Muscle of leg (tissue), 16 donors: ENCODE measurements at places on chromosomes 2 and 18. TPM values are rescaled to one million over a fixed set of nuclear protein-coding genes. Genes with fewer than 3 reads are reported as not detected.
A peak's percentile ranks its signal among the peaks of the same experiment; 100 is the strongest.

TRAPPC12 gene
- polyA plus RNA-seq = 75.1 TPM

- DNase-seq = peak; percentile 43
Measured at GRCh38 chr2:149894760-149895159, 307.2 kb upstream of the MMADHC start.

- DNase-seq = peak; percentile 91
Measured at GRCh38 chr2:151983221-151983620, 115.6 kb downstream of the CACNB4 start.

GPR39 gene
- polyA plus RNA-seq = 0.14 TPM

GRCh38 chr2:6958616-6959235 lies 41.5 kb downstream of the RNF144A start:
- peak; percentile 65 for DNase-seq

GRCh38 chr2:212975333-212975732 lies 176.1 kb downstream of the IKZF2 start:
- no peak for DNase-seq

VWC2L gene
- polyA plus RNA-seq = not detected
